ENCODE measurements at places on chromosomes 6 and 20.
A peak's percentile ranks its signal among the peaks of the same experiment; 100 is the strongest.

- no peak for DNase-seq
These were observed 171.6 kb upstream of the ID4 start for GRCh38 chr6:19665613-19665909.

GRCh38 chr6:34414999-34415858, 10.6 kb downstream of the RPS10 start:
- DNase-seq: peak; percentile 52

- DNase-seq: no peak
These were observed 102.3 kb upstream of the CCN2 start for GRCh38 chr6:132053511-132053910.

- DNase-seq: no peak
These were observed 872.4 kb upstream of the SLC35B3 start for GRCh38 chr6:9307786-9308185.

DNA sequence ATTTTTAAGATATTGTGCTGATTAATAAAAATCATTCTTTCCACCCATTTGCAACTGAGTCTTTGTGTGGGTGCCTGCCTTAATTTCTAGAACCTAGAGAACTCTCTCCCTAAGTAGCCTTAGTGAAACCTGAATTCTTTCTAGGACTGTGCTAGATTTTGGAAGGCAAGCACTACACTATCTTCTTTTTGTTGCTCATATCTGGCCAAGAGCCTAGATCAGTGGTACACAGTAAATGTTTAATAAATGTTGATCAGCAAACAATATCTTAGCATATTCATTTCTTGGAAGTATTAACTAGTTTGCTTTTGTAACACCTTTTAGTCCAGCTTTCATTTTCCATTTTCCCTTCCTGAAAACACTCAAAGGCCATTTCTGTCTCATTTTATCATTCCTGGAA, 108.5 kb upstream of the CARMIL1 start:
- no peak for DNase-seq

- no peak for DNase-seq
These were observed 10.3 kb downstream of the GFRA4 start for GRCh38 chr20:3652676-3653596.

- no peak for DNase-seq
These were observed 1.6 kb downstream of the PXDC1 start for GRCh38 chr6:3749977-3750316.

- DNase-seq: peak; percentile 74
These were observed 66.3 kb upstream of the CD93 start for GRCh38 chr20:23152308-23152892.

DNA sequence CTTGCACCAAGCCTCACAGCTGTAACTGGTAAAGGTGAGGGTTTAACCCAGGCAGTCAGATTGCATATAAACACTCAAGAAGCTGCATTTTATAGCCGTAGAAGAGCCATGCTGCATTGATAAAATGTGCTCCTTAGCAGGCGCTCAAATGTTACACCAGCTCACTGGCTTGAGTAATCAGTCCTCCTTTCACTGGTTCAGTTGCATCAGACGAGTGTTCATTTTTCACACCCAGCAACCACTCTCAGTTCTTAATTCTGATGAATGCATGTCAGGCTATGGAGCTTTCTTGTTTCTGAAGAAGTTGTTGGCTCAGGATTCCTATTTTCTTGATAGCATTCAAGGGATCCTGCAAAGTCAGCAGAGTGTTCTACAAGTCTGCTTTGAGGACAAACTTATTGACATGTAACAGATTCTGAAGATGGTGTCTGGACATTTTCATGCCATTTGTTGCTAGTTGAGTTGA, 198.3 kb downstream of the PLCB1 start:
- DNase-seq: no peak

DNA sequence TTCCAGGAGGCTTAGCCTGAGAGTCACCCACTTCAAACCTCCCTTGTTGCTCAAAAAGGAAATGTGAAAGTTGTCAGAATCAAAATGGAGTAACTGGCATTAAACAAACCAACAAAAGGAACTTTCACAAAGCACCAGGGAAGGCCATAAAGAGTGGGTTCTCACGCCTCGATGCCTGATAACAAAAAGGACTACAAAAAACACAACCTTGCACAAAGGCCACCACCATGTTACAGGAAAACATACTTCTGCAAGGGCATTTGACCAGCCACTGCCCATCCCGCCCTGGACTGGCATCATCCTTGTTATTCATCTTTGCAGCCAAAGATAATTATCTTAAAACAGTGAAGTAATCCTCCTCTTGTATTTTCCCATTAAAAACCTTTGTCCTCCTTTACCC, 34.8 kb downstream of the RNASET2 start:
- DNase-seq: no peak

DNA sequence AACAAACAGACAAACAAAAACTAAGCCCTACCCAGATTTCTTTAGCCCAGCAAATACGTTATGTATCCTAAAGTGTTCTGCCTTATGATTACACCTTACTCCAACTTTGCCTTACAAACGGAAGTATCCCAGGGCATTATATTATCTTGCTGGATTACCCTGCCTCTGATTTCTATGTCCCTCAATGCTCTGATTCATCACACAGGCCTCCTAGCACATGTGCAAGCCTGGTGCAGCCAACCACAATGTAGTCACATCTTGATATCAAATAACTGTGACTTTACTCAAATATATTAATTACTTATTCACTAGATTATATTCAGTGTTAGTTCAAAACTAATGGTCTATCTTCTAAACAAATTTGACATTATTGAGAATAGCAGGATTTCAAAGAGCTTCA, 598.6 kb downstream of the TBC1D32 start:
- no peak for DNase-seq

DNA sequence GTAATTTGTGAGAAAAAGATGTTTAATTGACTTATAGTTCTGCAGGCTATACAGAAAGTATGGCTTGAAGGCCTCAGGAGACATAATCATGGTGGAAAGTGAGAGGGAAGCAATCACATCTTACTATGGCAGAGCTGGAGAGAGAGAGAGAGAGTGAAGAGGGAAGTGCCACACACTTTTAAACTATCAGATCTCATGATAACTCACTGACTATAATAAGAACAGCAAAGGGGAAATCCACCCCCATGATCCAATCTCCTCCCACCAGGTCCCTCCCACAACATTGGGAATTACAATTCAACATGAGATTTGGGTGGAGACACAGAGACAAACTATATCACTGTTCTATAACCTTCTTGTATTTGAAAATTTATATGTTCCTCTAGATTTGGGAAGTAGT, 117.2 kb upstream of the BMP5 start:
- no peak for DNase-seq

DNA sequence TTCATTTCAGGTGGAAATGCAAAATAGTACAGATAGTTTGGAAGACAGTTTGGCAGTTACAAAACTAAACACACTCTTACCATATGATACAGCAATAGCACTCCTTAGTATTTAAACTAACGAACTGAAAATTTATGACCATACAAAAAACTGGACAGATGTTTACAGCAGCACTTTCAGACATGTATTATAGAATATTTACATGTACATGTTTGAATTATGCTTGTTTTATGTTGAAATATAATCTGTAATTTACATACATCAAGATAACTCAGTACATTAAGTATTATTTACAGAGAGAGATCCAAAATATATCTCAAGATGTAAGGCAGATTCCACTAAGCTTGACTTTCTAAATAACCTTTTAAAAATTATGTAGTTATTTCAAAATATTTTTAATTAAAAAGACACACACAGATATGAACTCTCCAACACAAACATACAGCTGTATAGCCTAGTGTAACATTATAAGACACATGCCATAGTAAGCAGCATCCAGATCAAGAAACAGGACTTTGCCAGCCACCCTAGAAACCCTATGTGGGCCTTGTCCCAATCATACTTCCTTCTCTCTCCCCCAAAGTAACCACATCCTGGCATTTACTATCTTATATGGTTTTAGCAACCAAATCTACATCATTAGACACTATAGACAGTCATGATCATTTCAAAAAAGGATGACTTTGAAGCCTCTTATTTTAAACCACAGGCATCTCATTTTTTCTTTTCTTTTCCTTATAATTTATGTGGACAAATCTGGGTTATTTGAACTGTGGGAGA, 82.2 kb downstream of the MAN1A1 start:
- DNase-seq: no peak

- DNase-seq: no peak
These were observed 115.1 kb downstream of the SULF2 start for GRCh38 chr20:47669927-47670890.
